Esophagus squamous epithelium (tissue), 5 donors: ENCODE measurements at places on chromosomes 12 and 14.

DNA sequence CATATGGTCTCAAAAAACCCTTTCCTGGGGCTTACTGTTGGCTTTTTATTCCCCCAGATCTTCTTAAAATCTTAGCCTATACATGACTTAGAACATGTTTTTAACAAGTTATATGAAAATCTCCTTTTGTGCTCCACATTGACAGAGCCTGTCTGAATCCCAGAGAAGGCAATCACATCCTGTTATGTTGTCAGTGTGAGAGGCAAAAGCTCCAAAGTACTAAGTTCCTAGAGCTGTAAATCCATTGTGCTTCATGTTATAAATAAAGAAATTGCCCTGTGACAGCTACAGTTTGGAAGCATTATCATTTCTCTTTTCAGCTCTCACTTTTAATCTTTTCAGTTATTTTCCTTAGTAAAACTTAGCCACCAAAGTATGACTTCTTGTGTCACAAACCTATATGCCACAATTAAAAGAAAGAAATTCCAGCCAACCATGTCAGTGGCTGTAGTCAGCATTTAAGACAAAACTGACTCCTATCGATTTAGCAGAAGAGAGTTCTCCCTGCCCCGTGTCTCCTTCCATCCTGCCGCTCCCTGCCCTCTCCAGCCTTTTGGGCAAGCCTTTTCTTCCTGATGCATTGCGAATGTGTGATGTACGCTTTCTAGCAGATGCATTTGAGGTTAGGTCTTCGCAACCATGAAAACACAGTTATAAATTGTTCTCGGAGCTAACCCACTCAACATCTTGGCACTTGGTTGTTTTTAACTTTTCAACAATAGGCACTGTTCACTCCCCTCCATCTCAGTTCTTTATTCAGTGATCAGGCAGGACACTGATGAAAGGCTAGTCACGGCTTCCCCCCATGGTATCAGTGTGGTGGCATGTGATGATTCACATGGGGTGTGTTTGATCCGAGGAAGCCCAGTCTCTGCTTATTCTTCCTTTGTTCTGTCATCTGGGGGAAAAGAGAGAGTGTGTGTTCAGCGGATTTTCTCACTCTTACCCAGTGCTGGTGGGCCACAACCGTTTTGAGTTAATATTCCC lies 143.5 kb downstream of the SSPN start:
- H3K4me3 ChIP-seq, result no peak overlapping the region
- no peak for DNase-seq
- peaks cover 33% of the 10 kb centered on the region for H3K36me3 ChIP-seq
- H3K27ac ChIP-seq, result no peak overlapping the region
- H3K4me1 ChIP-seq, result no peaks in the 10 kb centered on the region
- H3K27me3 ChIP-seq, result no peaks in the 10 kb centered on the region

GRCh38 chr14:62071039-62071438 lies 308.8 kb downstream of the SNAPC1 start:
- no peak overlapping the region for H3K4me3 ChIP-seq
- H3K4me1 ChIP-seq, result no peaks in the 10 kb centered on the region
- DNase-seq, result no peak
- H3K27me3 ChIP-seq, result no peaks in the 10 kb centered on the region
- H3K27ac ChIP-seq, result no peak overlapping the region

DNA sequence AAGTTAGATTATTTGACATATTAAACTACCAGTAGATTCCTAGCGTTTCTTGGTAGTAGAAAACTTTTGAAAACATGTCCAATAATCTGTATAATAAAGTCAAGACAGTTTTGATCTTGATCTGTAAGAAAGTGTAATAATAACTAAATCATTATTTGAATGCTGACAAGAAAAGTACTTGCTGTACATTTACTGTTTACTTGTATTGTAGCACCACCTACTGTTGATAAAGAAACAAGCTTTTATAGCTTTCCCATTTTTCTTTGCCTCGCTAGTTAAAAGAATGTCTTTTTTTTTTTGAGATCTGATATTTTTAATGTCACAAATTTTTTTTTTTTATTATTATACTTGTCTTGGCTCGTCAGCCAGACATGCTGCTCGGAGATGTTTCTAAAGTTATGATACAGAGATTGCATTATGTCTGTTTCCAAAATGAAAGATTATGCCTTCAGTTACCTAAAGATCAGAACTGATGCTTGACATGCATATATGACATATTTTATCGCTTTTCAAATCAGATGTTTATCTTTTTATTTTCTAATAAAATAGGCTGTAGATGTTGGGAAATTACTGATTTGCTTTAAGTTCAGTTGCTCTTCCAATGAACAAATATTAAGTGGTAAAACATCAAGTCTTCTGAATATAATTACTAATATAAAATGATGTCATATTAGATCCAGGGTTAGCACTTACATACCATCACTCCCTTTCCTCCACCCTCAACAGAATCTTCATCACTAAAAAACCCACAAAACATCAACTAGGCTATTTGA lies 140.5 kb downstream of the AKAP6 start:
- H3K4me3 ChIP-seq, result no peak overlapping the region
- H3K36me3 ChIP-seq, result no peaks in the 10 kb centered on the region
- H3K27me3 ChIP-seq, result no peaks in the 10 kb centered on the region
- peak overlapping the region; percentile 85 for H3K27ac ChIP-seq

- H3K4me3 ChIP-seq, result no peak overlapping the region
- H3K36me3 ChIP-seq, result peaks cover 17% of the 10 kb centered on the region
- H3K27ac ChIP-seq, result peak overlapping the region; percentile 98
- no peaks in the 10 kb centered on the region for H3K27me3 ChIP-seq
- no peak for DNase-seq
Measured at GRCh38 chr12:6224550-6224949, 24.4 kb downstream of the CD9 start.

DNA sequence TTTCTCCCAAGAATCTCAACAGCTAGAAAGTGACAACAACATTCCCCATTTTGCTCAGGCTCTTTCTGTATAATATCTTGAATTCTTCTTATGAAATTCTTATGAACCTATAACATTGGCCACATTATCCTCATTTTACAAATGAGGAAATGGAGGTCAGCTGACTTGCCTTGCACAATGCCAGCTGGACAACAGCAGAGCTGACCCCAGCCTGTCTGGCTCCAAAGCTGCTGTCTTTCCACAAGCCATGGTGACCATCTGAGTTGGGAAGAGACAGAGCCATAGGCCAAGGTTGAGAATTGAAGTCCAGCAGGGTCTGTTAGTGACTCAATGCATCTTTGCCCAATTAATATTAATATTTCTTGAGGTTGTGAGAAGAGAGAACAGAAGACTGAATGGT lies 87.3 kb downstream of the KSR2 start:
- no peaks in the 10 kb centered on the region for H3K27me3 ChIP-seq
- no peak overlapping the region for H3K27ac ChIP-seq
- no peak overlapping the region for H3K4me3 ChIP-seq
- no peak for DNase-seq

GRCh38 chr14:74019408-74020137 lies 424 bp downstream of the BBOF1 start:
- H3K27ac ChIP-seq, result peak overlapping the region; percentile 97
- H3K27me3 ChIP-seq, result no peaks in the 10 kb centered on the region
- no peaks in the 10 kb centered on the region for H3K4me1 ChIP-seq
- H3K36me3 ChIP-seq, result no peaks in the 10 kb centered on the region

DNA sequence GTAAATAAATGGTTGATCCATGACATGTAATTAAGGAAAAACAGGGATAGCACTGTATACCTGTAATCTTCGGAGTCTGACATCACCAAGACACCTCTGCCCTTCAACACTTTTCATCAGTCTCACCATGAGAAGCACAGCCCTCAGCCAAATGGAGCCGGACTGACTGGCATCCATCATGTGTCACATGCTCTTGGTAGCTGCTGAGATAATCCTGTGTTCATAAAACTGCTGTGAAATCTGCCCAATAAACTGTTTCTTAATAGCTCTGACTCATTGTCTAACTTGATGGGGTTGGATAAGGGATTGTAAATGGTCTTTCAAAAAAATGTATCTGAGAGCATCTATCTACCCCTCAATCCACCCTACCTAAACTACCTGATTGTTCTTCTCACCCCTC lies 33.6 kb downstream of the KCNH5 start:
- no peaks in the 10 kb centered on the region for H3K4me1 ChIP-seq
- H3K27ac ChIP-seq, result no peak overlapping the region
- no peaks in the 10 kb centered on the region for H3K27me3 ChIP-seq
- DNase-seq, result no peak

DNA sequence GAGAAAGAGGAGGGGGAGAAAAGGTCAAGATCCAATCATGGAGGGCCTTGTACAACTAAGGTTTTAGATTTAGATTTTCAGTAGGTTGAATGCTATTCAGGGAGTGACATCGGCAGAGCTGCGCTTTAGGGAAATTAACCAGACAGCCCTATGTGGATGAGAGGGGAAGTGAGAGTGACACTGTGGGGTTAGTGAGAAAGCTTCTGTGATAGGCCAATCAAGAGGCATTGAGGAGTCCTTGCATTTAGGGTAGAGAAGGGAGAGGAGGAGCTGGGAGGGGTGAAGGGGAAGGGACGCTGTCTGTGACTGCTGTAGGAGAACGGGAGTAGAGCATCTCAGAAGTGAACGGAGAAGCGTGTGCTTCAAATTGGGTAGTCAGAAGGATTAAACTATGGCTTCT lies 3.4 kb downstream of the HSD17B6 start:
- peaks cover 5% of the 10 kb centered on the region for H3K4me1 ChIP-seq
- no peak for DNase-seq
- no peaks in the 10 kb centered on the region for H3K36me3 ChIP-seq
- no peak overlapping the region for H3K27ac ChIP-seq
- peak overlapping the region; percentile 1 for H3K4me3 ChIP-seq

- no peak for DNase-seq
- no peak overlapping the region for H3K4me3 ChIP-seq
- no peak overlapping the region for H3K27ac ChIP-seq
- peaks cover 62% of the 10 kb centered on the region for H3K4me1 ChIP-seq
- H3K36me3 ChIP-seq, result peaks cover 50% of the 10 kb centered on the region
Measured at GRCh38 chr14:22974530-22975313, 7.6 kb downstream of the AJUBA start.

GRCh38 chr12:77974645-77975044 lies 144.0 kb downstream of the NAV3 start:
- no peaks in the 10 kb centered on the region for H3K4me1 ChIP-seq
- H3K4me3 ChIP-seq, result no peak overlapping the region
- no peaks in the 10 kb centered on the region for H3K36me3 ChIP-seq
- H3K27me3 ChIP-seq, result no peaks in the 10 kb centered on the region

- H3K4me1 ChIP-seq, result no peaks in the 10 kb centered on the region
- H3K4me3 ChIP-seq, result no peak overlapping the region
- H3K36me3 ChIP-seq, result no peaks in the 10 kb centered on the region
- H3K27me3 ChIP-seq, result no peaks in the 10 kb centered on the region
Measured at GRCh38 chr14:39576258-39576657, 144.0 kb upstream of the FBXO33 start.

DNA sequence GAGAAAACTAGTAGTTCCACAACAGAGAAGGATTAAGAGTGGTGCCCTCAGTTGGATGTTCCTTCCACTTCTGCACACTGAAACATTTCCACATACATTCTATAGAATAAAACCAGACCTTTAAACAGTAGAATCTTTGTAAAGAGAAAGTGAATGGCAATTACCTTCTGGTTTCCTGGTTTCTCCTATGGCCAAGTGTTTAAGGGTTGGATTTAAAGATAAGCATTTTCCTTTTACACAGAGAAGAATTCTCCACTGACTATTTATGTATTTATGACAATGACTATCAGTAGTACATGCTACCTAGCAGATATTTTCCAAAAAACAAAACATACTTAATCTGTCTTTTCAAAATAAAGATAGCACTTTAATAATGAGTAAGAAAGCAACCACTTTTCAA lies 3.2 kb downstream of the ATG2B start:
- no peaks in the 10 kb centered on the region for H3K27me3 ChIP-seq
- H3K36me3 ChIP-seq, result no peaks in the 10 kb centered on the region
- no peak overlapping the region for H3K4me3 ChIP-seq
- no peak overlapping the region for H3K27ac ChIP-seq
- DNase-seq, result no peak
- peaks cover 24% of the 10 kb centered on the region for H3K4me1 ChIP-seq

DNA sequence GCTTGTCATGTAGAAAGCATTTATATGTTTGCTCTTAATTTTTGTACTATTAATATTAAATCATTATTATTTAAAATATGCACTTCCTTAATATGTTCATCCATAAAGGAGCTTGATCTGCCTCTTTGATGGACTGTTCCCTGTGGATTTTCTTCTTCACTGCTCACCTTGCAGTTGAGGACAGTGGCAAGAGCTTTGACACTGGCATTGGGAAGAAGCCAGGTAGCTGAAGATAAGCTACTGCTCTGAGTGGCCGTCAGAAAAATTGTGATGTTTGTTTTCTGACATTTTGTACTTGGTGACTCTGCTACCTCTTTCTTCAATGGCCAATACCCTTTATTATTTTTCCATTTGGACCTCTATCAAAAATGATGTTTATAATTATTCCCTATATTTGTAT lies 349.4 kb upstream of the NOVA1 start:
- no peaks in the 10 kb centered on the region for H3K4me1 ChIP-seq
- H3K36me3 ChIP-seq, result no peaks in the 10 kb centered on the region
- no peak overlapping the region for H3K4me3 ChIP-seq
- H3K27ac ChIP-seq, result no peak overlapping the region

DNA sequence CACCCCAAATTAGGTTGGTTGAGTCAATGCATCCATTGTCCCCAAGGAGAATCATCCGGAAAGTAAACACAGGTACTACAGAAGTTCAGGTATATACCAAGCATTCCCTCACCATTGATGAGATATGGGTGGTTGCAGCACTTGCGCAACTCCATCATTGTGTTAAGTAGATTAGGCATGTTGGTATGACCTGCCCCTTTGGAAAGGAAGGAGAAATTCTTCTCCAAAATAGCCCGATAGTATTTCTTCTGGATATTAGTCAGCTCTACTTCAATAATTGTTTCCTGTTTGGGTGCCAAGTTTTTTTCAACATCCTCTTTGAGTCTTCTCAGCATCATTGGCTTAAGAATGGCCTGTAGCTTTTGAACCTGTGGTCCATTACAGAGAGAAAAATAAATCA lies 21.3 kb upstream of the SUPT16H start:
- no peaks in the 10 kb centered on the region for H3K27me3 ChIP-seq
- H3K36me3 ChIP-seq, result peaks cover 71% of the 10 kb centered on the region
- H3K27ac ChIP-seq, result no peak overlapping the region
- H3K4me3 ChIP-seq, result no peak overlapping the region
- DNase-seq, result no peak

DNA sequence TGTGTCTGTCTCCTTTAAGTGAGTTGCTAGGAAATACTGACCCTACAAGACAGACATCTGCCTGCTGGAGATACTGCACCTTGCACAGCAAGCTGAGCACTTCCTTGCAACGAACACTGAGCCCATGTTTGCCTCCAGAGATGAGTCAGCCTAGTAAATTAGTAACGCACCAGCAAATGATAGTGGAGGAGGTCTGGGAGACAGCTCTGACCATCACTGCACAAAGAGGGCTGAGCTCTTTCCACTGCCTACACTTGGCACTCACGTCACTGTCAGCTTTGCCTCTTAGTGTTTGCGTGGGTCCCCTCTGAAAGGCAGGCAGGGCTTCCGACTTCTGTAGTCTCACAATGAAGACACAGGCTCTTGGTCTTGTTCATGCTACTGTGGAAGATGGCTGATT lies 109.0 kb downstream of the APAF1 start:
- no peak overlapping the region for H3K4me3 ChIP-seq
- no peaks in the 10 kb centered on the region for H3K4me1 ChIP-seq
- no peaks in the 10 kb centered on the region for H3K36me3 ChIP-seq
